ENCODE measurements at places on chromosomes 6 and 20.

GRCh38 chr6:41200296-41200900 is 551 bp downstream of the TREML2 start:
- no peak for DNase-seq

GRCh38 chr6:2061880-2062279 is 183.5 kb downstream of the GMDS start:
- no peak for DNase-seq

DNA sequence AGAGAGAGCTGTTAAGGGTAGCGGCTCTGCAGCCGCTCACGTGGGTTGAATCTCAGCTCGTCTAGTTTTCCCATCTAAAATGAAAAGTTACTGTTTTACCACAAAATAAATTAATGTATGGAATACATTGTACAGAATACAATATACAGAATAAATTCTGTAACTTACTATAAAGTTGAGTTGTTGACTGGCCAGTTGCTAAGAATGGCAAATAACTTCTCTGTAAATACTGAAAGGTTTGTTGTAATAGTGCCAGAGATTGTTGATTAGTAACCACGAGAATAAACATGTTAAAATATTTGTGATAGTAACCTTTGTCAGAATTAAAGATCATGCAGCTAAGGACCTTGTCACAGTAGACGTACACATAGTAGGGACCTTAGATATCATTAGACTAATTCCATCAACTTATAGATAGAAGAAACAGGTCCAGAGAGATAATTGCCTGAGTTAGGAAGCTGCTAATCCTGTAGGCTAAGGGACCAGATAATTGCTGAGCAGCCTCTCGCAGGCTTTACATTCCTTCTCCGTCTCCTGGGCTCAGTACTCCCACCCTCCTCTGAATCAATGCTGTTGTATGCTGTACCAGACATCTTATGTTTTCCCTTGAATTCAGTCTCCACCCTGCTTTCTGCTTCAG is 544 bp upstream of the NRM start:
- no peak for DNase-seq

DNA sequence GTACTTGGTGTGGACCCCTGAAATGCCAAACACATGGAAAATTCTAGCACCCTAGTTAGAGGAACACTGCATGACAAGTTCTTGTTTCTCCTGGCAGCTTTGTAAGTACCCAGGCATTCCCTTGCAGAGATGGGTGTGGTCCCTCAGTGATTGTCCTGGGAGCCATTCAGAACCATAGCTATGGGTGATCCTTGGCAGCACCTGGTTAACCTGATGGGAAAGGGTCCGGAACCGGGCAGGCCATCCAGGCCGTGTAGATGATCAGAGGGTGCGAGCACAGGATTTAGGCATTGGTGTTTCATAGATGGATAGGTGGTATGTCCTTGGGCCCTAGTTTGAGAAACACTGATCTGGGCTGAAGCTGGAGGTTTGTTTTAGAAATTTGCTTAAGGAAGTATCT is 95.8 kb downstream of the RPP40 start:
- DNase-seq: no peak

GRCh38 chr20:23889775-23890187 is 10.2 kb upstream of the CST5 start:
- DNase-seq: peak; percentile 41

DNA sequence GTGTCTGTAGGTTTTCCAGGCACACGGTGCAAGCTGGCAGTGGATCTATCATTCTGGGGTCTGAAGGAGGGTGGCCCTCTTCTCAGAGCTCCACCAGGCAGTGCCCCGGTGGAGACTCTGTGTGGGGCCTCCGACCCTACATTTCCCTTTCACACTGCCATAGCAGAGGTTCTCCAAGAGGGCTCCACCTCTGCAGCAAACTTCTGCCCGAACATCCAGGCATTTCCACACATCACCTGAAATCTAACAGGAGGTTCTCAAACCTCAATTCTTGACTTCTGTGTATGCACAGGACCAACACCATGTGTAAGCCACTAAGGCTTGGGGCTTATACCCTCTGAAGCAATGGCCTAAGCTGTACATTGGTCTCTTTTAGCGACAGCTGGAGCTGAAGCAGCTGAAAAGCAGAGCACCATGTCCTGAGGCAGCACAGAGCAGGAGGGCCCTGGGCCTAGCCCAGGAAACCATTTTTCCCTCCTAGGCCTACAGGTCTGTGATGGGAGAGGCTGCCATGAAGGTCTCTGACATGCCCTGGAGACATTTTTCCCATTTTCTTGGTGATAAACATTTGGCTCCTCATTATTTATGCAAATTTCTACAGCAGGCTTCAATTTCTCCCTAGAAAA is 253.3 kb downstream of the ERMARD start:
- no peak for DNase-seq

GRCh38 chr6:43658161-43658560 is 13.3 kb downstream of the RSPH9 start:
- no peak for DNase-seq

- no peak for DNase-seq
These were observed 1278.0 kb upstream of the MAP3K7 start for GRCh38 chr6:91864911-91865310.

GRCh38 chr6:45378334-45378926 is 696 bp upstream of the SUPT3H start:
- no peak for DNase-seq

DNA sequence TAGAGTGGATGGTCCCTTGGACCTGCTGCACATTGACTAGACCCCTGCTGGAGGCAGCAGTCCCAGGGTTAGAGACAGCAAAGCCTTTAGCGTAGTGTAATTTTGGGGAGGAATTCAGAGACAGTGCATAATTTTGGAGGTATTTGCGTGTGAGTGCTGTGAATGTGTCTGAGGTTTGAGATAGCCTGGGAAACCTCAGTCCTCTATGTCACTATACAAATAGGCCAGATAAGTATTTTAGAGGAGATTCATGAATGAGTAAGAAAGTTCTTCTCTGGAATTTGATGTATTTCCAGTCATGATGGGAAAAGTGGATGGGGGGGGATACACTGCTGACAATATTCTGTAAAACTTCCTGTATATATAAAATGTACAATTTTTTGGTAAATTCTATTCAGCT is 25.8 kb upstream of the MTRF1L start:
- DNase-seq: no peak

GRCh38 chr6:53795340-53795701 is 516 bp downstream of the LRRC1 start:
- DNase-seq: peak; percentile 46

GRCh38 chr6:152879681-152880080 is 103.2 kb downstream of the FBXO5 start:
- no peak for DNase-seq

DNA sequence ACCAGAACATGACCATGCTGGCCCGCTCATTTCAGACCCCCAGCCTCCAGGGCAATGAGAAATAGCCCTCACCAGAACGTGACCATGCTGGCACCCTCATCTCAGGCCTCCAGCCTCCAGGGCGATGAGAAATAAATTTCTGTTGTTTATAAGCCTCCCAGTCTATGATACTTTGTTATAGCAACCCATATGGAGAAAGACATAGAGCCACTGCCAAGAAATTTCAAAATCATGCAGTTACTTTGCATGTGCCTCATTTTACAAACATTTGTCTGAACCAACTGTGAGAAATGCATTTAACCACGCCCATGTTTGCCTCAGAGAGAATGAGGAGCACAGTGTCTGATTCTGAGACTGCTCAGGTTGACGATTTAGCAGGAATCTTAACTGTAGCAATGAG is 15.5 kb downstream of the CYP39A1 start:
- no peak for DNase-seq
